ENCODE measurements at places on chromosomes 16 and 17.

GRCh38 chr16:54822492-54822891, 108.2 kb upstream of the IRX5 start:
- DNase-seq = no peak

DNA sequence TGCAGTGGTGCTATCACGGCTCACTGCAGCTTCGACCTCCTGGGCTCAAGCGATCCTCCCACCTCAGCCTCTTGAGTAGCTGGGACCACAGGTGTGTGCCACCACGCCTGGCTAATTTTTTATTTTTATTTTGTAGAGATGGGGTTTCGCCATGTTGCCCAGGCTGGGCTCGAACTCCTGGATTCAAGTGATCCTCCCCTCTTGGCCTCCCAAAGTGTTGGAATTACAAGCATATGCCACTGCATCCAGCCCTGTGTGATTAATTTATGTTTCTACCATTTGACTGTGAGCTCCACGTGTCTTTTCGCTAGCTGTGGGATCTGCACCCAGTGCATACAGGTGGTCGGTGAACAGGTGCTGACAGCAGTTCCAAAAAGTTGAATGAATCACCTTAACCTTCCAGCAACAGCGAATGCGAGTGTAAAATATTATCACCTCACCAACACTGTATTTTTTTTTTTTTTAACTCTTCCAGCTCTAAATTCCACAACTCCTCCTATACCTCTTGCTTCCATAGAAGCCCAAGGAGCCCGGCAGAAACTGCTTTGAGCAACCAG, 484 bp upstream of the NUDT7 start:
- DNase-seq = no peak

DNA sequence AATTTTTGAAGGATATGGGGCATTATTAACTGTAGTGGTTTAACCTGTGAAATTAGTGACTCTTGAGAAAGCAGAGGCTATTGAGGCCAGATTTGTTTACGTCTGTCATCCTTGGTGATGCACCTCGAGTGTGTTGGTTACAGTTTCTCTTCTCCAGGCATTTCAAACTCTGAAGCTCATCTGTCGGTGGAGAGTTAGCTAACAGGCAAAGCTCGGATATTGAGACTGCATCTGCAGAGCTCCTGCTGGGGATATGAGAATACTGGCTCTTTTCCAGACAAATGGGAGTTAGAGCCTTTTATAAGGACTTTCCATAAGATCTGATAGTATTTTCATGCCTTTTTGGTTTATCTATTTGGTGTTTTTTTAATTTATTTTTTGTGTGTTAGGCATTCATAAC, 6.7 kb downstream of the CLEC16A start:
- no peak for DNase-seq

GRCh38 chr17:41864498-41864835, 756 bp downstream of the KLHL11 start:
- DNase-seq = no peak

DNA sequence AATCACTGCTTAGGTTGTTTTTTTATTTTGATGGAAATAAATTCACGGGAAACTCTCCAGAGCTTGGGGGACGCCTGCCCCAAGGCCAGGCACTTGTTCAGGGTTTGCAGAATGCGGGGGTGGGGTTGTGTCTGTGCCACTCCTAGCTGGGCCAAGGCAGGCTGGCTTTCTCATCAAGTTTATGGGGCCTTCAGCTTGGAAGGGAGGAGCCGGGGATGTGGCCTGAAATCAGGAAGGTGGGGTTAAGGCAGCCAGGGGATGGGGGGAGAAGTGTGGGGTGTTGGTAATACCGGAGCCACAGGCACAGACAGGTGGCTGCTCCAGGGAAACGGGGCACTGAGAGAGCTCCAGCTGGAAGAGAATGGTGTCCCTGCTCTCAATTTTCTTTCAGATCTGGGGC, 1.7 kb upstream of the CHAD start:
- DNase-seq = no peak

DNA sequence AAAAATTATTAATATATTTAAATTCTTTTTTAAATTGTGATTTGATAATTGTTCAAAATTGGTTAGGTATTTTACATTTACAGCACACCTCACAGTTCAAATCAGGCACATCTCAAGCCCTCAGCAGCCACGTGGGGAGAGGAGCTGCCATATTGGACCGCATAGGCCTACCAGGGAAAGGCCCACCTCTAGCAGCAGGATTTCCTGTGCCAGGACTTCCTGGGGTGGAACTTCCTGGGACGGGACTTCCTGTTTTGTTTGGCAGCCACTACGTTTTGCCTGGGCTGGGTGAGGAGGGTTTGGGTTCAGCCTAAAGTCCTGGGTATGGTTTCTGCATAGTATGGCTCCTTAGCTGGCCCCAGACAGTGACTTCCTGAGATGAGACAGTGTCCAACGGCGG, 298.5 kb upstream of the FOXF1 start:
- DNase-seq = no peak

- no peak for DNase-seq
Observed at GRCh38 chr17:21425736-21426135, 49.6 kb downstream of the KCNJ12 start.

All from NCI-H1417 treated with DMSO at 0.1 percent for 48 hours (cell line).